Hematopoietic multipotent progenitor cell (in vitro differentiated cells): ENCODE measurements at places on chromosomes 2 and 18. TPM values are rescaled to one million over a fixed set of nuclear protein-coding genes. Genes with fewer than 3 reads are reported as not detected.

DNA sequence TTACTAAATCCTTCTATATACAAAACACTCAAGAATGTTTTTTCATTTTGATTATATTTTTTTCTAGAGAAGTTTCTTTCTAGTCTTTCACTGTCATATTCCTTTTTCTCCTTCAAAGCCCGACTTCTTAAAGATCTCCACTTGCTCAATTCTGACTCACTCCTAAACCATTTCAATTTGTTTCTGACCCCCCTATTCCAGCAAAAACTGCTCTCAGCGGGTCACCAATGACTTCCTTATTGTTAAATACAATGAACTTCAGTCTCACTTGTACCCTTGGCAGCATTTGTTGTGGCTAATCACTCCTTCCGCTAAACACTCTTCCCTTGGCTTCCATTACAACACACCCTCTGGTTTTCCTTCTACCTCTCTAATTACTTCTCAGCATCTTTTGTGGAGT lies 111.1 kb upstream of the RBBP8 start:
- DNase-seq = no peak

DNA sequence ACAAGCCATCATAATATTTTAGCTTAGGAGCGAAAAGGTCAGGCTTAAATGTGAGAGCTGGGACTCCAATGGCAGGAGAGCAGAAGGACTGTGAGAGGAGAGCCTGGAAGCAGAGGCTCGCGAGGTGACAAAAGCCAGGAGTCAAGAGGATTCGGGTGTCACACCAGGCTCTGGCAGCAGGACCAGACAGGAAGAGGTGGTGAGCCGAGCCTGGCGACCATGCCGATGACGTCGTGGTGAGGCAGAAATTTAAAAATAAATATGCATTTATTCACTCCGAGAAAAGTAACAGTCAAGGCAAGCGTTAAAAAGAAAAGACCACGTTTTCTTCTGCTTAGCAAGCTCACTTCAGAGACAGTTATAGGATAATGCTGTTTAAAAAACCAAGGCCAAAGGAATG lies 31.3 kb upstream of the ZNF236 start:
- no peak for DNase-seq

GRCh38 chr2:127698553-127699355 lies 2.5 kb upstream of the SFT2D3 start:
- no peak for DNase-seq

Gene RTP5
- 1.1 TPM for total RNA-seq

Gene SEMA4C
- total RNA-seq = 26.1 TPM
